DMS 273 treated with DMSO at 0.1 percent for 48 hours (cell line): ENCODE measurements at places on chromosomes 7 and 10.
A peak's percentile ranks its signal among the peaks of the same experiment; 100 is the strongest.

DNA sequence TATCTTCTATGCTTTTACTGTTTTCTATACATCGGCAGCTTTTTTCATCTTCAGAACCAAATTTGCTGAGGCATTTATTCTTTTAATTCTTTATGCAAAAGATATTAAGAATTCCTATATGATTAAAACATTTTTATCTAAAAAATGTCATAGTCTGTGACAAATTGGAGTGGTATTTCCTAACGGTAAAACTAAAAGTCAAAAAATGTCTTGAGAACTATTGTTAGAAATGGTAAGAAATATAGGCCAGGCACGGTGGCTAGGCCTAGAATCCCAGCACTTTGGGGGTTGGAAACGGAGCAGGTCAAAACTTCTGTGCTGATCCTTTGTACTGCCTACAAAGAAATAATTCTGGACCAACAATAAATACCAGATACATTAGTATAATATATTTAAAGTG lies 57.7 kb upstream of the PRR15 start:
- DNase-seq = no peak

DNA sequence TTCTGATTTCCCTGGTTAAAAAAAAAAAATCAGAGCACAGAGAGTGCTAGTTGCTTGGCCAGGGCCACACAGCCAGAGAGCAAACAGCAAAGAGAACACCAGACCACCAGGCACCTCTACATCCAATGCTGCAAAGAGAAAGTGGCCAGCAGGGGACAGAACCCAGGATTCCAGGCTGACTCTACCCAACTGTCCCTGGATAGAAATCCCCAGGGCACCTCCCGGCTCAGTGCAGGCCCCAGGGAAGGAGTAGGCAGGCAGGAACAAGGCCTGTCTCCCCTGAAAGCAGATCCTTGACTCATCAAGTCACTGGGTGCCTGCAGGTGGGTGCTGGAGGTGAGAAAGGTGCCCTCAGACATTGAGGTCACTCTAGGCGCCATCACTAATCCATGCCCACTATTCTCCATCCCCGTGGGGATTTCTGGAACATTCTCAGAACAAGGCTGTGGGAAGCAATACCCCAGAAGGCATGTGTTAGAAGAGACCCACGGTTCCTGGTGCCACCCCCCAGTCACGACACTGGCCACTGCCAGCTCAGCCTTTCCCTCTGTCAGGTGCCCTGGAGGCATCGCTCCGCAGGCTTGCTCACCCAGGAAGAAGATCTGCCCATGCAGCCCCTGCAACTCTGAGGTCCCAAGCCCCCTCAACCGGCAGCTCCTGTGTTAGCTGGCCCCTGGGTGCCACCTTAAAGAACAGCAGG lies 154.8 kb downstream of the GRID1 start:
- DNase-seq = no peak

DNA sequence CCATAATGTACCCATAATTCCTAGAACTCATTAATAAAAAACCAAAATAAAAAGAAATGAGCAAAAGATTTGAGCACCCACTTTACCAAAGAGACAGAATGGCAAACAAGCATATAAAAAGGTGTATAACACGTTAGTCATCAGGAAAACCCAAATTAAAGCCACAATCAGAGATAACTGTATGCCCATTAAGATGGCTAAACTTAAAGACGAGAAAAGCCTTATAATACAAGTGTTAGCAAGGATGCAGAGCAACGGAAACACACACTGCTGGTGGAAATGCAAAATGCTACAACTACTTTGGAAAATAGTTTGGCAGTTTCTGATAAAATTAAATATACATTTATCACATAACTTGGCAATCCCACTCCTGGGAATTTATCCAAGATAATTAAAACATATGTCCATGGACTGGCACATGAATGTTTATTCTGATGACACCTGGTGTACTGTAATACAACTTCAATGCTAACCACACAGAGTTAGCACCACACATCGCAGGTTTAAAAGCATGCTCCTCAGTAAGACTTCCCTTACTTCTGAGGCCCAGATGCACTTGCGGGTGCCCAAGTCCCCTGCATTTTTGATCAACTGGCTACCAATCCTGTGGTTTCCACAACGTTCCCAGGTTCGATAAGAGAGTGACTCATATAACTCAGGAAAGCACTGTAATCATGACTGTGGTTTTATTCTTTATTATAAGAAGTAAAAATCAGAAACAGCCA lies 158.6 kb downstream of the SNX13 start:
- no peak for DNase-seq

GRCh38 chr7:32518534-32519140 lies 23.3 kb downstream of the AVL9 start:
- peak; percentile 40 for DNase-seq

DNA sequence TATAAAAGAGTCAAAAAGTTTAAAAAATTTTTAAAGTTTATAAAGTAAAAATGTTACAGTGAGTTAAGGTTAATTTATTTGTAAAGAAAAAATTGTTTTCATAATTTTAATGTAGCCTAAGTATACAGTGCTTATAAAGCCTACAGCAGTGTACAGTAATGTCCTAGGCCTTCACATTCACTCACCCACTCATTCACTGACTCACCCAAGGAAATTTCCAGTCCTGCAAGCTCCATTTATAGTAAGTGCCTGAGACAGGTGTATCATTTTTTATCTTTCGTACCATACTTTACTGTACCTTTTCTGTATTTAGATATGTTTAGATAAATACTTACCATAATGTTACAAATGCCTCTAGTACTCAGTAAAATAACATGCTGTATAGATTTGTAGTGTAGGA lies 269.7 kb upstream of the PHF14 start:
- no peak for DNase-seq

DNA sequence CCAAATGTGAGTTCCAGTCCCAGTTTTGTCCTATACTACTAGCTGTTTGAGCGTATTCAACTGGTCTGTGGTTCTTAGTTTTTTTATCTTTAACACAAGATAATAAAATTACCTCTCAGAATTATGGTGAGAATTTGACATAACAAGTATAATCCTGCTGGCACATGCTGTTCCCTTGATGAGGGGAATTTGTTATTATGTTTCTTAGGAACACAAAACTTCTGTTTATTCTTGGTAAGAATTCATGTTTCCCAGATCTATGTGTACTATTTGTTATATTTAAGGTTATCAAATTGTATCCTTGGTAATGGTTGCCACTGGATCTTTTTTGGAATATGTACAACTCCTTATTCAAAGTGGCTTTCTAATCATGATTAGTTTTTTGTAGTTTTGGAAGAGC lies 335.6 kb downstream of the ADK start:
- no peak for DNase-seq

DNA sequence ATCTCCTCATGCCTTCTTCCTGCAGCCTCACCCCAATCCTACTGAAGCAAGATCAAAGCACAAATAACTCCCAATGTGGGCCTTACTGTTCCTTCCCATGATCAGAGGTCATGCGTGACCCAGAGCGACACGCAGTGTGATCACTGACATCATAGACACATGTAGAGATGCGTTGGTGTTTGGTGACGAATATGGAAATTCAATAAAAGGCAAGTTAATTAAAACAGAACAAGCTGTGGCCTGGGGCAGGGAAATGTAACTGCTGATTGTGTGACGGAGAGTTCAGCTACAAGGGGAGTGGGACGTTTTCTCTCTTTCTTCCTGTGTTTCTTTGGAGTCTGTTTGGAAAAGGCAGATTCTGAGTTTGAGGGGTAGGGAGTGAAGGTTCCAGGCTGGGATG lies 34.8 kb upstream of the CARD11 start:
- no peak for DNase-seq

DNA sequence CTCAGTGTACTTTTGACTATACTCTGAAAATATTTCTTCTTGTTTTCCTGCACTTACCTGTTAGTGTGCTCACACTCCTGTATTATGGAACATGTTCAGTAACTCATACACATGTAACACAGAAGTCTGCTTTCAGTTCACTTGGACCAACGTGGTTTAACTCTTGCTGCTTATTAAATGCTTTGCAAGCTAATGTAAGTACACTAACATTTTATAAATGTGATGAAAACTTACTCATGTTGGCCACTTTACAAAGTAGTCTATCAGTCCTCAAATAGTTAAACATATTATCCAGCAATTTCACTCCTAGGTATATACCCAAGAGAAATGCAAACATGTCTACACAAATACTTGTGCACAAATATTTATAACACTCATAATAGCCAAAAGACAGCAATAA lies 98.4 kb downstream of the UBE2H start:
- no peak for DNase-seq

- DNase-seq = no peak
These were observed 250.8 kb upstream of the PITRM1 start for GRCh38 chr10:3423384-3423783.

GRCh38 chr7:69309601-69310000 lies 288.7 kb upstream of the AUTS2 start:
- DNase-seq = no peak

GRCh38 chr10:119298810-119299209 lies 91.4 kb downstream of the GRK5 start:
- DNase-seq = no peak
